Stimulated activated CD4-positive, alpha-beta T cell treated with anti-CD3 and anti-CD28 coated beads, TNF-alpha, amount 100 ng/mL, for 24 hours (primary cell): ENCODE measurements at places on chromosomes 2 and 18.

DNA sequence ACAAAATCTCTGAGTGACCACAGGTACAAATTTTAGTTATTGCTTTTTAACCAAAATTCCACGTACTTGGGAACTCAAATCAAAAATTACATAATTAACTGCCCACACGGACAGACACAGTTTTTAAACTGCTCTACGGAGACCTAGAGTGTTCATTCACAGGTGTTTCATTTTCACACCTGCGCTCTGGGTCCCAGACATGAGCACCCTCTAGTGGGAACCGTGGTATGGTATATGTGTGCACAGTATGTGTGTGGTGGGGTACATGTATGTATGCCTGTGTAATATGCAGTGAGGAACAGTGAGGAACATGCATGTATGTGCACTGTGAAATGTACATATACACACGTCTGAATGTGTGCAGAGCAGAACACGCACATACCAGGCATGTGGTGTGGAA is 65.0 kb downstream of the PPP4R1 start:
- no peak for DNase-seq

DNA sequence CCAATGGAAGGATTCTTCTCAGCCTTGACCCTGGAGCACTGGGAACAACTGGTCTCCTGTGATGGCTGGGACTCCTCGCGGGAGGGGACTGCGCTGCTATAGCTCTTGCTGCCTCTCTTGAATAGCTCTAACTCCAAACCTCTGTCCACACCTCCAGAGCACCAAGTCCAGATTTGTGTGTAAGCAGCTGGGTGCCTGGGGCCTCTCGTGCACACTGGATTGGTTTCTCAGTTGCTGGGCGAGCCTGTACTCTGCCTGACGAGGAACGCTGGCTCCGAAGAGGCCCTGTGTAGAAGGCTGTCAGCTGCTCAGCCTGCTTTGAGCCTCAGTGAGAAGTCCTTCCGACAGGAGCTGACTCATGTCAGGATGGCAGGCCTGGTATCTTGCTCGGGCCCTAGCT is 28.8 kb downstream of the LIPG start:
- no peak for DNase-seq

DNA sequence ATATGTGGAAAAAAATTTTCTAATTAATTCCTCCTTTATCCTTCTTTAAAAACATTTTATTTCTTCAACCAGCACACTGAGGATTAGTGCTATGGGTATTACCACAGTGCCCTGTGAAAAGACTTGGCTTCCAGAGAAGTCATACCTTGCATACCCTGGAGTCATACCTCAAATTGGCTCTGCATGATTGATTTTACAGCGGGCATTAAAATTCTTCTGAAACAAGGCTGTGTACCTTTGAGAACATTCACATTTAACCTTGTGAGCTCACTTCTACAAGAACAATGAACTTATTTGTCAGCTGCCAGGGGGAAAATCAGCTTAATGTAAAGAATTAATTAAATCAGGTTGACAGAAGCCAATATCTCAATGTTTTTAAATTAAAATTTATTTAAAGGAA is 44.6 kb downstream of the SLC35F5 start:
- DNase-seq: no peak

DNA sequence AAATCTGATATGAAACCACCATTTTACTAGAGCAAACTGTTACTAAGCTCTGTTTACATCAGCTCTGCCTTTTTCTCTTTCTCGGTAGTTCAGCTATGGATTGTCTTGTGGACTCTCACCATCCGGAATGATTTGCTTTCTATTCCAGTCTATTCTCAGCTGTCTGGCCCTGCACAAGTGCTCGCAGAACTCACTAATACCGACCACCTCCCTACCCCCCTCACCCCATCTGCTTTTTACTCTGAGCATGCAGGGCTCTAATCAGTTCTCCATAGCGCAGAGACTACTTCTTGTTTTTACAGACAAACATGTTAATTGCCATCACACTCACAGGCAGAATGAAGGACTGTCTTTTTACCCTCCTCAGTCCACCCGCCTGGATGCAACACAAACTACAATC is 180.7 kb upstream of the POU3F3 start:
- DNase-seq: no peak

- DNase-seq: no peak
Measured at GRCh38 chr18:12013186-12013916, 32.0 kb downstream of the IMPA2 start.

DNA sequence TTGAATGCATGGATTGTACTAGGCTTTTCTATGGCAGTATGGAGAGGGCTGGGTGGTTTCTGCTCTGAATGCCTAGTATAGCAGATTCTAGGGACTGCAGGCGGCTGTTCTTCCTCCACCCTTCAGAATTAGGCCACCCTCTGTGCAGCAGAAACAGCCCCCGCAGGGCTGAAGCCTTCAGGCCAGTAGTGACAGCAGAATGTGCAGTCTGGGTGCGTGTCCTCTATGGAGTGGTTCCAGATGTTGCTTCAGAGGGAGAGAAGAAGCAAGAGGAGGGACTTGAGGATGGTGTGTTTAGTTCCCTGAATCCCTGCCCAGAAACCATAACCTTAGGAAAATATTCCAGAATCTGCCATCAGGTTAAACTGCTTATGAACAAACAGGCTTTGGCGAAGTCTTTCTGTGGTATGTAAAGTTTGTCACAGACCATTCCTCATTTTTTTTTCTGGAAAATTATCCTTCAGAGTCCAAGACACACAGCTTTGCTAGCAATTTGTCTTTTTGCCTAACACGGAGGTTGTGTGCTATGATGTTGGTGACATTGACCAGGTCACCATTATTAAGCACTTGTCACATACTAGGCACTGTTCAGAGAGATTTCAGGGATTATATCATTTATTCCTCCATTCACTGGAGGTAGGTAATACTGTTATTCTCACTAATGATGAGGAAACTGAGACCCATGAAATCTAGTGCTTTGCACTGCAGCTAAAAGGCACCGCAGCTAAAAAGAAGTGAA is 21.1 kb downstream of the CASP10 start:
- DNase-seq: no peak

GRCh38 chr2:464562-465309 is 176.8 kb upstream of the ALKAL2 start:
- no peak for DNase-seq

GRCh38 chr2:62941413-62941812 is 109.2 kb upstream of the OTX1 start:
- DNase-seq: no peak

DNA sequence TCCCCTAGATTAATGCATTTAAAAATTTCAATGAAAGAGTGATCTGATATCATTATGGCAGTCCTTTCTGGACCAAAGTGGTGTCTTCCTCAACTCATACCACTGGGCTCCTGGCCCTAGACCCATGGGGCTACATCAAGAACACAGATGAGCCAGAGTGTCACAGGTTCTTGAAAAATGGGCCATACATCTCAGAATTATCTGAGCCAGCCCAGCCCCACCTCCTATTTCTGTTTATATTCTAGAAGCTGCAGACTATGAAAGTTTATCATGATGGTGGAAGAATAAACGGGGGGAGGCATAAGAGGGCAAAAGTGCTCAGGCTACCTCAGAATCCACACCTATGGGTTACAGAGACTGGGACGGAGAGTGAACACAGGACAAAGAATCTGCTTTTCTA is 120.6 kb upstream of the TACR1 start:
- no peak for DNase-seq

- DNase-seq: no peak
Measured at GRCh38 chr2:174117951-174118930, 130.1 kb downstream of the OLA1 start.

GRCh38 chr2:164920430-164920829 is 34.9 kb downstream of the SLC38A11 start:
- DNase-seq: no peak

DNA sequence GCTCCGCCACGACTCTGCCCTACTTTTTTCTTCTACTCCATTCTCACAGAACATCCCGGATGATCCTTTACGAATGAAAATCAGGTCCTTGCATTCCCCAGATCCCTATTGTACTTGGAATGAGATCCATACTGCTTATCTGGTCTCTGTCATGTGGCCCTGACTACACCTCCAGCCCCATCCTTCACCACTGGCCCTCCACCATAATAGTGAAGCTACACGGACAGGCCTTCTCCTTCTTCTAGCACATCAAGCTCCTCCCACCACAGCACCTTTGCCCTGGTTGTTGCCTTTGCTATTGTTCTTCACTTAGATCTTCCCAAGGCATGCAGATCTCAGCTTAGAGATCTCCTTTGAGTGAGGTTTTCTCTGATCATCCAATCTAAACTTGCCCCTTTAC is 20.1 kb upstream of the RMDN2 start:
- no peak for DNase-seq

- no peak for DNase-seq
Measured at GRCh38 chr2:174765576-174765975, 1.3 kb upstream of the CHRNA1 start.

DNA sequence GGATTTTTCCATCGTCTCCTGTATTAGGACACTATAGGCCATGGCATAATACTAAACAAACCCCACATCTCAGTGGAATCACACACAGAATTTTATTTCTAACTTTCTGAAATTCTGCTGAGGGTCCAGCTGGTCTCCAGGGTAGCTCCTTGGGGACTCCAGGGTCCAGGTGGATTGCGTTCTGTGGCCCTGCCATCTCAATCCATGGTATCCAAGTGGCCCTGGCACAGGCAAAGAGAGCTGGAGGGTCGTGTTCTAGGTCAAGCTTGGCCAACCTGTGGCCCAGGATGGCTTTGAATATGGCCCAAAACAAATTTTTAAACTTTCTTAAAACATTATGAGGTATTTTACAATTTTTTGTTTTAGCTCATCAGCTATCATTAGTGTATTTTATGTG is 134.6 kb downstream of the CTIF start:
- no peak for DNase-seq
